ENCODE measurements at places on chromosomes 13 and 19.

DNA sequence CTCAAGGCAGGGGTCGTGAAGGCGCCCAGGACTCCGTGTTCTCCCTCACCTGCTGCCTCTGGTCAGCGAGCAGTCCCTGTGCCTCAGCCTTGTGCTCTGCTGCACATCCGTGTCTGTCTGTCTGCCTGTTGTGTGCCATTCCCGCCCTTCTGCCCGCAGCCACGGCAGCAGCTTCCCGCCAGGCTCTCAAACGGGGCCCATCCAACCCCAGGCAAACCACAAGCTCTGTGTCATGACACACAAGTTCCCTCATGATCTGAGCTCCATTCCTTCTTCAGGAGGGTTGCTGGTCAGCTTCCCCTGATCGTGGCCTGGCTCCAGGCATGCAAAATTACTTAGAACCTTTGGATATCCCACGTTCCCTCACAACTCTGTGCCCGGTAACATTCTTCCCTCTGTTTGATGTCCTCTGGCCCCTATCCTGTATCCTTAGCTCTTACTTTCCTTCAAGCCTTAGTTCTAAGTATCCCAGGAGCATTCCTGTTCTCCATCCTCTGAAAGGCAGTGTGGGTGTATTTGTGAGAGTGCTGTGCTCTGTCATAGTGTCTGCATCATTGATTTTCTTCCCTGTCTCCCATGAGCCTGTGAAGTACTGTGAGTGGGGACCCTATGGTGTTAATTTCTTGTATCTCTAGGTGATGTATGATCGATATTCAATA lies 3.2 kb downstream of the GPR183 start:
- no peak for DNase-seq

GRCh38 chr19:16349551-16350152 lies 25.0 kb downstream of the KLF2 start:
- DNase-seq, result peak; percentile 67

- no peak for DNase-seq
These were observed 52.7 kb downstream of the MYO16 start for GRCh38 chr13:108681986-108682575.

- DNase-seq, result peak; percentile 62
These were observed 12.6 kb upstream of the METTL21C start for GRCh38 chr13:102707467-102707866.

- no peak for DNase-seq
These were observed 7.5 kb upstream of the RBM26 start for GRCh38 chr13:79413521-79413920.

DNA sequence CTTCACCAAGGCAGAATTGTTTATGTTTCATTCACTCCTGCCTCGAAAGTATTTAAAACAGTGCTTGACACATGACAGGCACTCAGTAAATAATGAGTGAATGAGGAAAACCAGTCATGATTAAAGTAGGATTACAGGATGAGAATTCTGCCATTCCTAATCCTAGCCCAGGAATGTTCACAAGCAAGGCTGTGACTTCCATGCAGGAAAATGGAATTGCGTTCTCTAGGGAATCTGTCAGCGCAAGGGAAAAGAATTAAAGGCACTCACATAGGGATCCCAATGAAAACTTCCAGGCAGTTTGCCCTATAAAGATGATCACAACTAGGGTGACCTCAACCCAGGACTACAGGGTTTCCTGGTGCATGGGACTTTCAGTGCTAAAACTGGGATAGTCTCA lies 143.4 kb downstream of the CYSLTR2 start:
- no peak for DNase-seq

DNA sequence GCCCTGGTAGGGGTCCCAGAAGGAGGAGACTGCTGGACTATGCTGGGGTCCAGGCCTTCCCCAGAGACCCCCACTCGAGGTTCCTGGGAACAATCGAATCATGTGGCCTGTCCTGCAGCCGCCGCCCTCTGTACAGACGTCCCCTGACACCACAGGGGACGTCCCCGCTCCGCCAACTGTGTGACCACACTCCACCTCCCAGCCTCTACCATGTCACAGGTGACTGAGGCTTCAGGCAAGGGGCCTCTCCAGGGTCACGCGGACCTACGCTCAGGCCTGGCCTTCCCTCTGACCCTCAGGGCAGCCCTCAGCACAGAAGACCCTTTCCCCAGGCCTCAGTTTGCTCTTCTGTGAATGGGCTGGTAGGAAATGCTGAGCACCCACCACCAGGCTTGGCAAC lies 13.1 kb upstream of the TMEM161A start:
- no peak for DNase-seq

GRCh38 chr19:29524201-29524911 lies 1.4 kb upstream of the VSTM2B start:
- no peak for DNase-seq

DNA sequence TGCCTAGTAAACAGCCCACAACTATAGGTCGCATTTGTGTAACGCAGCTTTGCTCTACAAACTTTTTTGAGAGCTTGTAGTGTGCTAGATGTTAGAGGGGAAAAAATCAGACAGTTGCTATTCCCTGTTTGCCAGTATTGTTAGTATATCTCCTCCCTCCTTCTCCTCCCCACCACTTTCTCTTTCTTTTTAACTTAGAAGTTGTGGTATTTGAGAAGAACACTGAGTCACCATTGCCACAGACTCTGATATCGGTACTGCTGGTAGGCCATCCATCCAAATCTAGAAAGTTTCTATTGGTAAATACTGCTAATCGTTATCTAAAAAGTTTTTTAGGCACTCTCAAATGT lies 666 bp downstream of the POMP start:
- no peak for DNase-seq

DNA sequence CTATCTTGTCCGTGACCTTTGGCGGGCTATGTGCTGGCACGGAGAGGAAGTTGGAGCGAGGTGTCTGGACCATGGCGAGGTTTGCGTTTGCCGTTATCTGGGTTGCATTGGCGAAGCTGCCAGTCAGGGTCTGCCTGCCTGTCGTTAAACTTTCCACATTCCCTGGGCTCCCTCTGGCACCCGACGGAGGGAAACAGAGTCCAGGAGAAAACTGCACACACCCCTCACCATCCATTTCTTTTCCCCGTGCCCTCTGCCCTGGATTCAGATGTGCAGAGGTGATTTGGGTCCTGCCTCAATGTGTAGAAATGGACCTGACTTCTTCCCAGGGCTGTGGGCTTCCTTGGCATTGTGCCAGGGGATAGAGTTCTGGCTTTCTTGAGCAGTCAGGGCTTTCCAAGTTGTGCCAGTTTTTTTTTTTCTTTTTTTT lies 142.4 kb downstream of the URI1 start:
- no peak for DNase-seq

DNA sequence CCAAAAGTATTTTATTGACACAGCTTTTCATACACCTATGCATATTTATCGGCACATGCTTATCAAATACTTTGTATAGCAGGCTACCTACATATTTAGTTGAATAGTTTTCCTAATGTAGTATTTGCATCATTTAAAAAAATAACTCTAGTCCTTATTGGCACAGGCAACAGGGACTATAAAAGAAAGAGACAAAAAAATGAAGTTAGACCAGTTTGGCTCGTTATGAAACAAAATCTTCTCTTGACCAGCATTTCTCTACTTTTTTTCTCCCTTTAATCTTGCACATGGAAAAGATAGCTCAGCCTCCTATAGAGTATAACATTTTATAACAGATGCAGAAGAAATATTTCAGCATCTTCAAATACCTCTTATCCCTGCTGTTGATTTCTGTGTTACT lies 794.8 kb upstream of the MIR17HG start:
- DNase-seq, result no peak

- no peak for DNase-seq
These were observed 16.5 kb upstream of the CSNK1G2 start for GRCh38 chr19:1924320-1924961.

- no peak for DNase-seq
These were observed 3.0 kb upstream of the ZNF554 start for GRCh38 chr19:2816641-2817040.

- peak; percentile 89 for DNase-seq
These were observed at the start of gene ZNF329 for GRCh38 chr19:58150328-58150921. Gene ZNF329, minus strand, starts transcription at chr19:58150789. Its CDS starts 21,286 bp downstream, at chr19:58129503.

DNA sequence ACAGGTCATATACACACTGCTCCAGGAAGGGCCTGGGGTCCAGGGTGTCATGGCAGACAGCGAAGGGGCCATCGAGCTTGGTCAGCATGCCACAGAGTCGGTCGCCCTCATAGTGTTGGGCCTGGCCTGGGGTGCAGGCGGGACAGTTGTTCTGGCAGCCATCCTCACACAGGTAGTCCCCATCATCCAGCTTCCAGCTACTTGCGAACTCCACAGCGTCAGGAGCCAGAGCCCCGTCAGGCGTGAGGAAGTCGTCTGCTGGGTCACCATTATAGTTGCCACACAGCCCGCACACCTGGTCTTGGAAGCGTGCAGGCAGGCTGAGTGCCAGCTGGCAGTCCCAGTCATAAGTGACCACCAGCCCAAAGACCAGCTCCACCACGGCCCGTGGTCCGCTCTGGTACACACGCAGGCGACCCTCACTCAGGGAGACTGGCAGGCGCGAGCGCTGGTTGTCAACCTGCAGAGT lies 16.2 kb downstream of the FCGBP start:
- no peak for DNase-seq

DNA sequence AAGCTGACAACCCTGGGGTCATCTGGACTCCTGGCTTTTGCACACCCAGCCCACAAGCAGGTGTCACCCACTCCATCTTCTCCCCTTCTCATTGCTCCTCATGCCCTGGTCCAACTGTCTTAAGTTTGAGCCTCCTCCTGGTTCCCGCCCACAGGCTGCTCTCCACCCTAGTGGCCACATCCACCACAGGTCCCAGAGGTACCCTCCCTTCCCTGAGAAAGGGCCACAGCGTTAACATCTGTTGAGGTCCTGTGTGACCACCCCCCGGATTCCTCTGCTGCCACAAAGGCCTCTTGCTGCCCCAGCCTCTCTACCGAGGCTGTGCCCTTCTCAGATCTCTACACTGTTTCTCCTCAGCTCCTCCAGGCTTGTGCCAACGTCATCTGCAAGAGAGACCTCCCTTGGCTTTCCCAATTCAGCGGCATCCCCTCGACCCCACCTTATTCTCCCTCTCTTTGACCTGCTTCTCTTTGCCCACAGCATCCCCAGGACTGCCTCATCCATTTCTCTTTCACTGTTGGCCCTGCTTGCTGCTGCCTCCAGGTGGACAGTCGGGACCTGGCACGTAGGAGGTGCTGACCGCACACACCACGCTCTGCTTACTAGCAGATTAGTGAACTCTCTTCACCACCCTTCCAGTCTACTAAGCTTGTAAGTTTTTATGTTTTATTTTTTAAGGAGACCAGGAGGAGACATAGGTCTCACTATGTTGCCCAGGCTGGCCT lies 33.3 kb downstream of the SUGP2 start:
- DNase-seq, result no peak

DNA sequence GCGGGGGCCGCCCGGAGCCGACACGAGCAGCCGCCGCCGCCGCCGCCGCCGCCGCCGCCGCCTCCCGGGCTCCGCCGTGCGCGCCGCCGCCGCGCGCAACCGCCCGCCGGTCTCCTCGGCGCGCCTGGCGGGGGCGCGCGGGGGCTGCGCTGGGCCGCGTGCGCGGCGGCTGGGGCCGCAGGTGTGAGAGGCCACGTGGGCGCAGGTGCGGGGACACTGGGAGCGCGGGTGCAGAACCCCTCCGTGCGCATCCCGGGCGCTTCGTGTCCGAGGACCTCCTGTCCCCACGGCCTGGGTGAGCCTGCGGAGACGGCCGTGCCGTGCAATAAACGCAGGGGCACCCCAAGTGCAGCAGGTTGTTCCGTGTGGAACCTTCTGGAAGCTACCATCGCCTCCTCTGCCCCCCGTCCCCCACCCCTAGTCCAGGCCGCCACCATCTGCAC lies at the start of gene LINGO3:
Gene LINGO3, minus strand, starts transcription at position 41 of the 443 bp plus-strand sequence. CDS start 16,378 bp downstream, outside the sequence.
- DNase-seq, result no peak

GRCh38 chr13:105894697-105895096 lies 640.8 kb downstream of the EFNB2 start:
- peak; percentile 32 for DNase-seq

GRCh38 chr13:69391756-69392155 lies 715.9 kb upstream of the ATXN8OS start:
- peak; percentile 70 for DNase-seq

- DNase-seq, result no peak
These were observed 160.5 kb downstream of the TM9SF2 start for GRCh38 chr13:99661791-99662190.

- DNase-seq, result no peak
These were observed 185.4 kb downstream of the KDM4B start for GRCh38 chr19:5154129-5154798.

DNA sequence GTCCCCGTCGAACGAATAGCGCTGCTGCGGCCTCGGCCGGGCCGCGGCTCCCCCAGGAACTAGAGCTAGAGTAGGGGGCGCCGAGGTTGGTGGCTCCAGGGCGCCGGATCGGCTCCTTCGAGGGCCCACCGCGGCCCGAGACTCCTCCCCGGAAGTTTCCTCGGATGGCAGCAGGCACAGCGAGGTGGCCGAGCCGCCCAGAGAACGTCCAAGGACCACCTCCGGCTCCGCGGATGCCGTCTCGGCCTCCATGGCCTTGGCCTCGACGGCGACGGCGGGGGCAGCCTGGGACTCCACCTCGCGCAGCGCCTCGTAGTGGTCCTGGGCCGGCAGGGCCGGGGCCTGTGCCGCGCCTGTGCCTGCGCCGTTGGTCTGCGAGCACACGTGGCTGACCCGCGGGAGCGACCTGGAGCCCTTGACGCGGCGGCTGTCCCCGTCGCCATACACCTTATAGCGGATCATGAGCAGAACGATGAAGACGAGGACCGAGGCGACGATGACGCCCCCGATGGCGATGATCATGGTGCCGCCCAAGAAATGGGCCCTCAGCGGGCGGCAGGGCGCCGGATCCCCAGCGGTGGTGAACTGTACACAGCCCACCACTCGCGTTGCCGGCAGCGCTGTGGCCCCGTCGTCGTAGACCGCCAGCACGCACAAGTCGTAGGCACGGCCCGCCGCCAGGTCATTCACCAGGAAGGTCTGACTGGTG lies 11.8 kb downstream of the IFNL1 start:
- no peak for DNase-seq

DNA sequence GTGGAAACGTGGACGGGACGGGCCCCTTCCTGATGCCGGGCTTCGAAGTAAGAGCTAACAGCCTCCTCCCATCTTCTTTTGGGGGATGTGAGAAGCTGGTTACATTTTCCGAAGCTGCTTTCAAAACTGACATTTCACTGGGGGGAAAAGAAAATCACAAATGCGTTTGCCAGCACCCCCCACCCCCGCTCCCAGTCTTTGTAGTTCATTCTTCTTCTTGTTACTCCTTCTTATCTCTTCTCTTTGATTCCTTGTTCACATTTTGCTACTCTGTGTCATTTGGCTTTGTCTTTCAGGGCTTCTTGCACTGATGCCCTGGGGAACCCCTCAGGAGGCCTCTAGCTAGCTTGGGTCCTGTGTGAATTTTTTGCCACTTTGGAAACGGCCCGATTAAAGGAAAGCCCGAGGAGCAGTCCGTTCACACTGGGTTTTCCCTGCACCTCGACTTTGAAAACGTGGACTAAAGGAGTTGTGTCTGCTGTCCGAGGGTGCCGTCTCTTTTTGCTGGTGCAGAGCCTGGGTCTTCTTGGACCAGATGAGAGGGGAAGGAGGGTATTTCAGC lies 1.3 kb downstream of the CARM1 start:
- peak; percentile 45 for DNase-seq
